Retinal pigment epithelial cell (primary cell): ENCODE measurements at places on chromosomes 5 and 9.
A peak's percentile ranks its signal among the peaks of the same experiment; 100 is the strongest.

GRCh38 chr9:32161209-32161608 is 223.2 kb upstream of the ACO1 start:
- DNase-seq = no peak

- DNase-seq = no peak
These were observed 5.7 kb upstream of the GAPVD1 start for GRCh38 chr9:125255781-125256391.

DNA sequence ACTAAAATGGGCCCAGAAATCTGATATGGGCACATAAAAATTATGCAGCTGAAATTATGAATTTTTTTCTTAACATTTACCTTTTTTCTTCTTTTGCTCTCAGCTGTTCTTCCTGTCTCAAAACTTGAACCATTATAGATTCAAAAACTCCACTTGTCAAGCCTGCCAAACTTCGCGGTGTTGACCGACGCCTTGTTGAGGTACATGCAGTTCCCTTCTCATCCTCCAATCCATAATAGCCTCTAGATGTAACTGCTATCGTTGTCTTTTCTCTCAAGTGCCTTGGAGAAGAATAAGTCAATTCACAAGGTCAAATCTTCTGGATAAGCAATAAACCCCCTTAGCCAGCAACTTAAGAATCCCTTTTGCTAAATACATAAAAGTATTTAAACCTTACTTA is 27.2 kb downstream of the RANBP6 start:
- no peak for DNase-seq

DNA sequence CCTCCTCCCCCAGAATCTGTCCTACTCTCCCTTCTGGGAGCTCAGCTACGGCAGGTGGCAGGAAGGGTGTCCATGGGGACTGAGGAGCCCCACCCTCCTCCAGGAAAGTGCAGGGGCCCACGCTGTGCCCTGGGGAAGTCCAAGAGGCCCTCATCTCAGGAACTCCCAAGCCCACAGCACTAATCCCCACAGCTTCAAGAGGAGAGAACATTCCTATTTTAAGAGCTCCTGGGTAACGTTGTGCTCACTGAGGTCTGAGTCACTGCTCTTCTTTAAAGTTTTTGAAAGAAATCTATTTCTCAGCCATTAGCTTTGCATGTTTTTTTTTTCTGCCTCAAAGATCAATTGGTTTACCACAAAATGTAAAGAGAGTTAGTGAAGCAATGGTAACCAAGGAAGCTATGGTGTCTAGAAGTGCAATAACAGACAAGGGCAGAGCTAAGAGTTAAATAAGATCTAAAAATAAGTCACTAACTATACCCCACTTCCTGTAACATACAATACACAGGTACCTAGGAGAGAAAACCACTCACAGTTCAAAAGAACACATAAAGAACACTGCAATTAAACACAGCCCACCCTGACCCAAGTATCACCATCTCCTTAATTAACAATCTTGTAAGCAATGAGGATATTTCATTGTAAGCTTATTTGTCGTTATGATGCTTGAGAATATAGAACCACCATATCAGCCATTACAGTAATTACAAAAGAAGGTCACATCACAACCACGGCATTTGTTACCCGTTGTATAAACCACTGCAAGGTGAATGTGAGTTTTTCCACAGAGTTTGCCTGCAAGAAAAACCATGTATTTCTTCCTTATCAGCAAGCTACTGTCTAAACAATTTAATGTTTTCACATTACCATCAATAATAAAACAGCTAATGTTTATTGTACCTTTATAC is 382.3 kb upstream of the SLC30A5 start:
- DNase-seq = no peak

DNA sequence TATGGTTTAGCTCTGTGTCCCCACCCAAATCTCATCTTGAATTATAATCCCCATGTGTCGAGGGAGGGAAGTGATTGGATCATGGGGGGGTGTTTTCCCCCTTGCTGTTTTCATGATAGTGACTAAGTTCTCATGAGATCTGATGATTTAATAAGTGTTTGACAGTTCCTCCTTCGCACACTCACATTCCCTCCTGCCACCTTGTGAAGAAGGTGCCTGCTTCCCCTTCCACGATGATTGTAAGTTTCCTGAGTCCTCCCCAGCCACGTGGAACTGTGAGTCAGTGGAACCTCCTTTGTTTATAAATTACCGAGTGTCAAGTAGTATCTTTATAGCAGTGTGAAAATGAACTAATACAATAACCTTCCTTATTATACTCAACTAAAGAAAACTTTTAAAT is 24.3 kb upstream of the TEX10 start:
- DNase-seq = no peak

GRCh38 chr5:93717162-93717561 is 24.2 kb downstream of the POU5F2 start:
- DNase-seq = peak; percentile 93

DNA sequence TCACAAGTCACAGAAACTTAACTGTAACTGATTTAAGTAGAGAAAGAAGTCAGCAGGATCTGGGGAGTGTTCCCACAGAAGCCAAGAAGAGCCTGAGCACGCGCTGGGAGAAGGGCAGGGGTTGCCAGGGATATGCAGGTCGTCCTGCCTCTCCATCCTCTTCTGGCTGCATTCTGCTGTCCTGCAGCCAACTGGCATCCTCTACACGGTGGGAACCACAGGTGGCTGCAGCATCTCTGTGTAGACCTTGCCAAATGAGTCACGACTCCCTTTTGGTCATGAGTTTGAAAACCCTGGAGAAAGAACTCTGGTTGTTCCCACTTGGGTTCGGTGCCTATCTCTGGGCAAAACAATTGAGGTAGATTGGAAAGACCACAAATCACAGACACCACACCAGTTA is 38.4 kb upstream of the PCA3 start:
- no peak for DNase-seq

GRCh38 chr5:93221-93980 is 1.4 kb downstream of the PLEKHG4B start:
- DNase-seq = no peak

- DNase-seq = no peak
These were observed 47.4 kb downstream of the ABHD17B start for GRCh38 chr9:71863631-71864030.

DNA sequence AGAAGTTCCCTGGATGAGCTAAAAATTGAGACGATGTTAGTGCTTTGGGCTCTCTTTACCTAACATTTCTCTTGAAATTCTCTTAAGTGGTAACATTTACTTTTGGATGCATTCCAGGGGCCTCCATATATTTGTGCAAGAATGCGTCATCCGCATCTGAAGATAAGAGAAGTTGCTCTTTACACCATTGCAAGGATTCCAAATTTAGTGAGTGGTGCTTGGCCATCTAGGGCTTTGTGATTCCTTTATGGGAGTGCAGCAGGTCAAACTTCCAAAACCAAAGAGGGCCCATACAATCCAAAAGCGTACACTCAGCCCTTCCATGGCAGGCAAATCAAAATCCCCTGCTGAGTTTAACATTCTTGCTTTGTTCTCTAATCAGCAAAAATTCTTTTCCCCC is 102.0 kb upstream of the DMAC1 start:
- DNase-seq = no peak

- no peak for DNase-seq
These were observed 41.1 kb downstream of the ANKRD33B start for GRCh38 chr5:10604975-10605374.

DNA sequence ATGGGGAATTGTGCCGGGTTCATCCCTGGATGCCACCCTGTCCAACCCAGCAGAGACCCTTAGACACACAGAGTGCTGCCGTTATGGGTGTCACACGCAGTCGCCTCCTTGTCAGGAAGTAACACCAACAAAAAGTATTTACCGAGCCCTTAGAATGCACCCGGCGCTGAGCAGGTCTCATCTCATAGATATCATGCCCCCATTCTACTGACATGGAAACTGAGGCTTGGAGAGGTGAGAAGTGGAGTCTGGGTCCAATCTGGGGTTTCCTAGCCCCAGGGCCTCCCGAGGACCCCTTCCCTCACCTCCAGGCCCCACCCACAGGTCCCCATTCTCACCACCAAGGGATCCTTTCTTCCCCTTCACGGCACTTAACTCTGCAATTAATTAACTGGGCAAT is 36.8 kb upstream of the BARHL1 start:
- no peak for DNase-seq

- no peak for DNase-seq
These were observed 18.7 kb downstream of the CAST start for GRCh38 chr5:96680759-96681470.

DNA sequence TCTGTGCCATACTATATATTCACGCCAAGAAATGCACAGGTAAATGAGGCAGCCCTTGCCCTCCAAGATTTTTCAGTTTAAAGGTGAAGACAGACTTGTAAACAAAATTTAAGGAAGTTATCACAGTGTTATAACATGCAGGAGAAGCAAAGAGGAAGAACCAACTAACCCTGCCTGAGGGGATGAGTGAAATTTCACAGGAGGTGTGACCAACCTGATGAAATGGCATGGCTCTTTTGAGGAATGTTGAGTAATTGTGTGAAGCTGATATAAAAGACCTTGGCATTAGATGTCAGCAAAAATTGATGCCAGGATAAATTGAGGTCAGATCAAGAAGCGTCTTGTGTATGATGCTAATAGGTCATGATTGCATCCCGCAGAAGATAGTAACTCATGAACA is 86.5 kb downstream of the HCN1 start:
- no peak for DNase-seq

- no peak for DNase-seq
These were observed 88.0 kb downstream of the NRG2 start for GRCh38 chr5:139955053-139955605.

- DNase-seq = no peak
These were observed 103.2 kb downstream of the LHFPL2 start for GRCh38 chr5:78545406-78545805.

GRCh38 chr9:28050046-28050445 is 476.8 kb upstream of the C9orf72 start:
- DNase-seq = no peak

DNA sequence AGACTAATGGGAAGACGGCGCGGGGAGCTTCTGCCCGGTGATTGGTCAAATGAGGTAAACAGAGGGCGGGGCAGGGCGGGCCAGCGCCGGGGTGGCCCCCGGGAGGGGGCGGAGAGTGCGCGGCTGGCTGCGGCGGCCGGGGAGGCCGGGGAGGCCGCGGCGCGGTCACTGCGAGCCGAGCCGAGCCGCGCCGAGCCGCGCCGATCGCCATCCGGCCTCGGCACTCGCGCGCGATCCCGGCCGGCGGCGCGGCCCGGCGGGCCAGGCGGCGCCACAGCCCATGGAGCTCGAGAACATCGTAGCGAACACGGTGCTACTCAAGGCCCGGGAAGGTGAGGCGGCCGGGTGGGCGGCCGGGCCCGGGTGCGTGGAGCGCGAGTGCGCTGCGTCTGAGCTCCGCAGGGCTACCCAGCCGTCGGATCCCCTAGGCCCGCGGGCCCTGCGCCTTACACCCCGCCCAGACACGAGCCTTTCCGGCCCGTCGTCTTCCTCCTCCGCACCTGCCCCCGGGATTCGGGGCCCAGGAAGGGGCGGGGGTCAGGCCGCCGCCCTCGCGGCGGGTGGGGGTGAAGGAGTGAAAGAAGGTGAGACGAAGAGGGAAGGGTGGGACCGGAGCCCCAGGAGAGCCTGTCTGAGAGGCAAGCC is at the start of gene GRK6:
GRK6 (plus strand) TSS at position 111 of the 645 bp plus-strand sequence; CDS start at position 281, 170 bp downstream.
- DNase-seq = no peak

GRCh38 chr9:18297056-18297841 is 176.7 kb upstream of the ADAMTSL1 start:
- no peak for DNase-seq

- DNase-seq = no peak
These were observed 27.6 kb upstream of the LHFPL2 start for GRCh38 chr5:78675956-78676730.

DNA sequence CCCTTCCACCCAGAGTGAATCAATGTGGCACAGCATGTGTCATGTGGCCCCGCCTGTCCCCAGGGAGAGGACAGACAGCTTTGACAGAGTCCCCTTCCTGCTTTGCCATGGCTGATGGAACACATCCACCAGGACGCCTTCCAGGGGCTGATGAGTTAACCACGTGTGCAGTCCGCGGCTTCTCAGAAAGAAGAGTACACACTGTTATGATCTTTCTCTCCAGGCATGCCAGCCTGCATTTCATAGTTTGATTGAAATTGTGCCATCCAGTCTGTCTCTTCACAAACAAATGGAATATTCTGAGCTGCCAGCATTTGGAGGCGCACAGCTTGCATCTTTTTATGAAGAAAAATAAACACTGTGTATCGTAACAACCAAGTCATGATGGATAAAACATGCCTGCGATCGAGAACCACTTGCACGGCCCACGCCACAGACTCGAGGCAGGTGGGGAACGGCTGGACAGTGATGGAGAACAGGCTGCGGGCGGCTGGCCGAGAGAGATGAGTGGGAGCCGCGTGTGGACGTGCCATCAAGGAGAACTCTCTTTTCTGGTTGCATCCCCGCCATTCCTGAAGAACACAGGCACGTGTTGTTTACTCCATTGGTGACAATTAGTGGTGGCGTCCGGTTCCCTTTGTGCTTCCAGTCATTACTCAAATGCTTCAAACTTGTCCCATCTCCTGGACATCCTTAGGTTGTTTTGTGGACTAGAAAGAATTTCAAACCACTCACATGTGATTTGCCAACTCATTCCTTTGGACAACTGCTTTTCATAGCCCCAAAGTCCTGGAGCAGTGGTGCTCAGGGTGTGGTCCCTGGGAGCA is 220.2 kb downstream of the AGTPBP1 start:
- no peak for DNase-seq

DNA sequence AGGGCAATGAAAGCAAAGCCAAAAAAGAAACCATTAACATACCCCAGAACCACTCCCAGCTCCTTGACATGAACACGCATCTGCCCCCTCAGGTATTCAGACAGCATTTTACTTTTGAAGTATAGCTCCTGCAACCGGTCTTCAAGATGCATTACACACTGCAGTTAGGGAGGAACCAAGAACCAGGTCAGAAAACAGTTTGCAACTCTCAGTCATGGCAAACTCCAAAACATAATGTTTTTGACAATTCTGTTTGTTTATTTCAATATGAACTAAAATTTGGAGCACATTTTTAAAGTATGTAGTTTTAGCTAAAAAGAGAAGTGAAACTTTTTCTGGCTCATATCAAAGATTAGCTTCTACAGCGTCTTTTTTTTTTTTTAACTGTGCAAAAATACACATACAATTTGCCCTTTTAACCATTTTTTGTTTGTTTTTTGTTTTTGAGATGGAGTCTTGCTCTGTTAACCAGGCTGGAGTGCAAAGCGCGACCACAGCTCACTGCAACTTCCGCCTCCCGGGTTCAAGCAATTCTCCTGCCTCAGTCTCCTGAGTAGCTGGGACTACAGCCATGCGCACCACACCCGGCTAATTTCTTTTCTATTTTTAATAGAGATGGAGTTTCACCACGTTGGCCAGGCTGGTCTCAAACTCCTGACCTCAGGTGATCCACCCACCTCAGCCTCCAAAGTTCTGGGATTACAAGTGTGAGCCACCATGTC is 12.2 kb upstream of the RAPGEF6 start:
- no peak for DNase-seq
